ENCODE measurements at places on chromosomes 6 and 20.

DNA sequence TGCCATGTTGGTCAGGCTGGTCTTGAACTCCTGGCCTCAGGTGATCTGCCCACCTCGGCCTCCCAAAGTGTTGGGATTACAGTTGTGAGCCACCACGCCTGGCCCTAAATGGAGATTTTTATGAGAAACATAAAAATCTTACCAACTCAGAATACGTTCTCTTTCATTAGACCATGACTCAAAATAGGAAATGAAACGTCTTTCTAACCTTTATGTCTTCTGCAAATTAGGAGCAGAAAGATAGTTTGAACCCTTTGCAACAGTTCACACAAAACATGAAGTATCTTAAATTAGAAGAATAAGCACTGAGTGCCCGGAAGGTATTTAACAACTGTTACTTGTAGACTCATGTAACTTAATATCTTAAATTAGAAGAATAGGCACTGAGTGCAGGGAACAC is 48.3 kb downstream of the AHI1 start:
- DNase-seq = no peak

GRCh38 chr6:106732376-106732940 is 103.1 kb downstream of the QRSL1 start:
- no peak for DNase-seq

- no peak for DNase-seq
Measured at GRCh38 chr6:23879816-23880215, 246.2 kb upstream of the NRSN1 start.

GRCh38 chr6:154864066-154864430 is 130.8 kb downstream of the SCAF8 start:
- DNase-seq = no peak

DNA sequence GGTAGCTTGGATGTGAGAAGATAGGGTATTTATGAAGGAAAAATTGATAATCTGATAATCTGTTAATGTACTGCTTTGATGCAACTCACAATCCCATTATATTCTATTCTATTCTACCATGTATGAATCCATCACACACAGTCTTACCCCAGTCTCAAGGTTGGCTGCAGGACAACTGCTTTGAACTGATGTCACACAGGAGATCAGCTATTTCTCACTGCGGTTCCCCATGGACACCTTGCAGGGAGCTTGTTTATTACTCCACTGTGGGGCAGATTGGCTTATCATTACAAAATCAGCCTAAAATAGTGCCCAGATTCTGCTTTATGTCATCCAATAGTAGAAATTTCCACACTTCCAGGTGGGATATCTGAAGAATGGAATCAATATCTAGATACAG is 61.0 kb upstream of the HS3ST5 start:
- DNase-seq = no peak

GRCh38 chr6:56238352-56238751 is 9.0 kb downstream of the COL21A1 start:
- no peak for DNase-seq

DNA sequence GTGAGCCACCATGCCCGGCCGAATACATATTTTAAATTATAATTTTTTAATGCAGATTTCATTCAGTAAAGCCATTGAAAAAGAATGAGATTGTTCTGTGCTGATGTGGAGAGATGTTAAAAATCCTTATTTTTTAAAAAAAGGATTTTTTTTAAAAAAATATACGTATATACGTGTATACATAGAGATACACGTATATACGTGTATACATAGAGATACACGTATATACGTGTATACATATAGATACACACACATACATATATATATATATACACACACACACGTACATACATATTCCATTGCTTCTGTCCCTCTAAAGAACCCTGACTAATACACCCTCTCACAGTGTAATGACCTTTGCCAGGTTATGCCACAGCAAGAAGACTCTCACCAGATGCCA is 23.8 kb upstream of the TBC1D7 start:
- no peak for DNase-seq

GRCh38 chr6:42251500-42251899 is 33.8 kb upstream of the MRPS10 start:
- no peak for DNase-seq

GRCh38 chr6:45896783-45897441 is 118.7 kb downstream of the CLIC5 start:
- DNase-seq = no peak

DNA sequence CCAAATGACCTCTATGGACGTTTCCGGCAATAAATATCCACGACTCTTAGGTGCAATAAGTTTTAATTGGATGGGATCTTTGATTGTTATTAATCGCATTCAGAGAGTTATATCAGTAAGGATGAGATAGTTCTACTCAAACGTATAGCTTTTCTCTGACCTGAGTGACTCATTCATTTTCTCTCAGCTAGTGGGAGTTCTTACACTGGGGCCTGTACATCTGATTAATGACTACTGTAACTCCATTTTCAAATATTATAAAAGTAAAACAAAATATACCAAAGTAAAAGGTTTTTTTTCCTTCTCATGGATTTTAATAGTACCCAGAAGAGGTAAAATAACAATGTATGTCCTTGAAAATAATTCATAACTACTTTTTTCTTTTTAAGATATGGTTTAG is 41.1 kb upstream of the SAMD5 start:
- no peak for DNase-seq

DNA sequence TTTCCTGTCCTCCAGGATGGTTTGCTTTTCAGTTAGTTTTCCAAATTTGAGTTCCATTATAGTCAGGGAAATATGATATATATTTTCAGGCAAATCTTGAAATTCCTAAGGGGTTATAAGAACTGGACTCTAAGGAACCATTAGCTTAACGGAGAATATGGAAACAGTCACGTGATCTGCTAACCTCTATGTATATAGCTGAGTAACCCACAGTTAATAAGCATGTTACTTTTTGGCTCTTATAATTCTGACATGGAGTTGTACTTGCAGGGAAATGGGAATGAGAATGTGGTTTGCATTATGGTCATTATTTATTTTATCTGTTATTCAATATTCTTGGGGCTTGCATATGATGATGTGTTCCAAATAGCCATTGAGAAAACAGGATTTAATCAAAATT is 23.3 kb downstream of the SOBP start:
- no peak for DNase-seq

DNA sequence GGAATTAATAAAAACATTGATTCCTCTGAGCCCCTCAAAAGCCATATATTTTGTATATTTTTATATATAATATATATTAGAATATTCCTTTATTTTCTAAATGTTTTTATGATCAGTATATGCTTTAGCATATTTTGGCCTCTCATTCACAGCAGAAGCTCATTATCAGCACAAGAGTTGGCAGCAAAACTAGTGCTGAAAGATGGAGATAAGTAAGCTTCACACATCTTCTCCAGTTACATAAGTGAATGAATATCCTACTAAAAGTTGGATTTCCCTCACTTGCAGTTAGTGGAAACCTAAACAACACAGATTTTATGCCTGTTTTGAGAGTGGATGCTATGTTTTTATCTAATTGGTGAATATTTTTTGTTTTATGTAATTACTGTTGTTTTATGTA is 1303.8 kb upstream of the ADGRB3 start:
- no peak for DNase-seq

GRCh38 chr20:25470045-25470444 is 62.6 kb downstream of the GINS1 start:
- DNase-seq = peak; percentile 5

DNA sequence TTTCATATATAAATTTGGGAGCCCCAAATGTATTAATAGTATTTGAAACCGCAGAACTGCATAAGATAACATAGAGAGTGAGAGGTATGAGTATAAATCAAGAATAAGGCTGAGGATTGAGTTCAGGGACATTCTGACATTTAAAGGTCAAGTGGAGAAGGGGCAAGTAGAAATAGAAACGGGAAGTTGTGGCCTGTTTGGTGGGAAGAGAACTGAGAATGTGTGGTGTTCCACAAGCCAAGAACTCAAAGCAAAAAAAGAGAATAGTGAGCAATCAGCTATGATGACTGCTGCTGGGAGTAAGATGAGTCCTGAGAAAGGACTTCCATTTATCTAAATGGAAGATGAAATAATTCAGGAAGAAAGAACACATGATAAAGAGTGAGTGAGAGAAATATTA is 418.4 kb downstream of the CD109 start:
- no peak for DNase-seq

DNA sequence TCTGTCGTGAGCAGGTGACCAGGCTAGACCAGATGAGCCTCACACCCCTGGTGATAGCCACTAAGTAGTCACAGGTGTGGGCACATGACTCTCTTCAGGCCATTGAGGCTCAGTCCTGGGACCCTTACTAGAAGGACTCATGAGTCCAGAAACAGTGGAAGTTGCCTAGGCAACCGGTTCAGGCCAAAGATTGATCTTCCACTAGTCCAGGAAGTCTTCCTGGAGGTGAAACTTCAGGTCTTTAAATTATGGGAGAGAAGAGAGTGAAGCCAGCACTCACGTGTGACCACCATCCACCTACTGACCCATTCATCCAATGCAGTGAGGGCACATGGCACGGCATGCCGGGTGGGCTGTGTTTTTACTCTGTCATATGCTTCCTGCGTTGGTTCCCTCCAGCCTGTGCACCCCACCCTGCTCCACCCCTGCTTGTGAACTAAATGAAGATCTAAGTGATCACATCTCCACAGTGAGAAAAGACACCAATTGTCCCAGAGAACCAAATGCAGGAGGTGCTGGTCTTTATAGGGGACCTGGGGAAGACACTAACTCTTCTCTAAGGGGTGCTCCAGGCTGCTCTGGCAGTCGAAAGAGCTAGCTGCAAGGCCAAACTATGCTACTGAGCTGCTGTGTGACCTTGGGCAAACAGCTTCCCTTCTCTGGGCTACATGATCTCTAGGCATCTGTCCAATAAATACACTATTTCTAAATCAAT is 12.5 kb upstream of the STX16 start:
- DNase-seq = no peak

DNA sequence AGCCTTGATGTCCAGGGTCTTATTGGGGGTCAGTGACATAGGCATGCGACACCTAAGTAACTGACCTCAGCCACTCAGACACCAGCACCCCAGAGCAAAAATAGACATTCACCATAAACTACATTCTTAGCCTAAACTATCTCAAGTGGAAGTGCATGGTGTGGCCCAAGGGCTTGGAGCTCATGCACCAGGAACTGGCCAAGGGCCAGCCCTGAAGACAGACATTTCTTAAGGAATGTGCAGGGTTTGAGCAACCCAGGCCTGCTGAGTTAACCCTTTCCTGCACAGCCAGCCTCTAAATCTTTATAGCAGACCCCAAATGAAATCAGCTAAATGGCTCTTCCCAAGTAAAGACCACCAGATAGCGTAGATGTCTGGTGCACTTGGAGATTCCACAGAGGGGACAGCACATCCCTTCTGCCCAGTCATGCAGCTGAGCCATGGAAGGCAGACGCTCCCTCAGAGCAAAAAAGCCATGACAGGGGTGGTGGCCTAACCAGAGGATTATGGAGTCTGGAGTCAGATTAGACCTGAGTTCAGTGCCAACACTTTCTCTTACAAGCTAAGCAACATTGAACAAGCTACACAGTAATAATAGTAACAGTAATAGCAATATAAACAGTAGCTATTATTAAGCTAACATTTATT is 222.6 kb downstream of the ZMYND8 start:
- DNase-seq = no peak

GRCh38 chr20:49399329-49399728 is 83.1 kb downstream of the KCNB1 start:
- no peak for DNase-seq

DNA sequence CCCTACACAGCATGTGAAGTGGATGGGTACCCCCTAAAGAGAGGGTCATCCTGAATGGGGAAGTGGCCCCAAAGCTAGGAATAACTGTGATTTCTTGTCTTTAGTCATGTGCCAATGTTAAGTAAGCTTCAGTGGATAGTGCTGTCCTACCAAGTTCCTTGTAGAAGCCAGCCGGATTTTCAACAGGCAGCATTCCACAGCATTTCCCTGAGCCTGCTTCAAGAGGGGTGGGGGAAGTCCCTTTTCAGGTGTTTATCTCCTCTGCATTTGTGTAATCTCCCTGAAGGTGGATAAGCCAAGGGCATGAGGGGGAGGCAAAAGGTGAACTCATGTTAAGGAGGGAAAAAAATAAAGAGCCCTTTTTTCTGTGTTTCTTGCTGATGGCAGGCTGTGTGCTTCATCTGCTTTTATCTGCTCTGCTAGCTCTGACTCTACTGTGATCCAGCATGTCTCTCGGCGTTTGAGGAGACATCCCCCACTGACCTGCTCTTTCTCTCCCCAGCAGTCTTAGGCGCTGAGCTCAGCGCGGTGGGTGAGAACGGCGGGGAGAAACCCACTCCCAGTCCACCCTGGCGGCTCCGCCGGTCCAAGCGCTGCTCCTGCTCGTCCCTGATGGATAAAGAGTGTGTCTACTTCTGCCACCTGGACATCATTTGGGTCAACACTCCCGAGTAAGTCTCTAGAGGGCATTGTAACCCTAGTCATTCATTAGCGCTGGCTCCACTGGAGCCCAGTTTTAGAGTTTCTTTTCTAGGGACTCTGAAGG is 1.9 kb downstream of the EDN1 start:
- peak; percentile 53 for DNase-seq

GRCh38 chr6:154243793-154244750 is 112.5 kb downstream of the IPCEF1 start:
- DNase-seq = no peak

GRCh38 chr20:37816003-37816402 is 86.9 kb upstream of the VSTM2L start:
- no peak for DNase-seq

- DNase-seq = no peak
Measured at GRCh38 chr6:159985296-159985945, 16.5 kb downstream of the IGF2R start.

- DNase-seq = no peak
Measured at GRCh38 chr20:22217712-22218352, 366.5 kb downstream of the FOXA2 start.

DNA sequence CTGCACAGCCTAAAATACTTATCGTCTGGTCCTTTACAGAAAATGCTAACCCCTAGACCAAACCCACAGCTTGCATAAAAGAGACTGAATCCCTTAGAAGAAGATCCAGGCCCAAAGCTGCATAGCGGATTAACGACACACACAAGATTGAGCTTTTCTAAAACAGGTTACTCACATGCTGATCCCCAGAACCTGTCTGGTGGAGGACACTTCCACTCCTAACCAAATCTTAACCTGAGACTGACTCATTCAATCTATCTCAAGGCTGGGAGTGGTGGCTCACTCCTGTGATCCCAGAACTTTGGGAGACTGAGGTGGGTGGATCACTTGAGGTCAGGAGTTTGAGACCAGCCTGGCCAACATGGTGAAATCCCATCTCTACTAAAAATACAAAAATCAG is 2.8 kb upstream of the SLPI start:
- DNase-seq = no peak

Data from NCI-H526 treated with DMSO at 0.1 percent for 48 hours (cell line).